ENCODE measurements at places on chromosomes 6 and 20.

DNA sequence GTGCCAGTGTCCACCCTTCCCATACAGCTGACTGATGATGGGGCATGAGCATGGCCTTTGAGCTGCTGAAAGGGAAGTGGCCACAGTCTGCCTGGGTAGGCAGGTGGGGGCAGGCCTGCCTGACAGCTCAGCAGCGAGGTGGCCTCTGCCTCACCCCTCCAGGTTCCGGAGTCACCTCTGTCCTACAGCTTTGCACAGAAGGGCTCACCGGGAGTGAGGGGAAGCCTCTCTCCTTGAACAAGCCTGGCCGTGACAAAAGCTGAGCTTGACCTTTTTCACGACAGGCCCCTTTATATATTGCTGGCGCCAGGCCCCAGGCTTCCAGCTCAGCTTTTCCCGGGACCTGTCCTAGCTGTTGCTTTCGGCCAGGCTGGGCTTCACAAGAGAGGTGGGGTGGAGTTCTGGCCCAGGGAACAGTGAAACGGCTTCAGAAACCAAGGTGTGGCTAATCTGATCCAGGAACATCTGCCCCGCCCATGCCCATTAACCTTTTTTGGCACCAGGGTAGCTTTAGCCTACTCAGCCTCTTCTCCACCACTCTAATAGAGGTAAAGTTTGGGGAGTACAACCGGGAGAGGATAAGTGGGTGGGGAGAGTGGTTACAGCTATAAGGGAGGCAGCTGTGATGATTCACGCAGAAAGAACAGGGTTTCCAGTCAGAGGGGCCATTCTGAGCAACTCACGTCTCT, 42.9 kb downstream of the C6orf132 start:
- no peak for DNase-seq

GRCh38 chr20:11452326-11452725, 465.4 kb upstream of the BTBD3 start:
- DNase-seq, result no peak

- DNase-seq, result no peak
Measured at GRCh38 chr6:46393161-46393939, 97.9 kb downstream of the RCAN2 start.

- no peak for DNase-seq
Measured at GRCh38 chr20:52076164-52076563, 115.4 kb downstream of the ZFP64 start.

GRCh38 chr20:14093652-14094051, 98.3 kb downstream of the MACROD2 start:
- DNase-seq, result no peak

DNA sequence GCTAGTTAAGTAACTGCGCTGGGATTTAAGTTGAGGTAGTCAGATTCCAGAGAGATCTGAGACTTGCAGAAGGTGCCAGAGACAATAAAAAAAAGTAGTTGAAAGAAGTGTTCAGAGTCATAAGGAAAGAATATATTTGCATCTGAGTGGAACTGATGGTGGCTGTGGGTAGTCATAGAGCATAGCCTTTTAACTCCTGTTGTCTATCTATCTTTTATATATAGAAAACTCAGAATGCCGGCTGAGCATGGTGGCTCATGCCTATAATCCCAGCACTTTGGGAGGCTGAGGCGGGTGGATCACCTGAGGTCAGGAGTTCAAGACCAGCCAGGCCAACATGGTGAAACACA, 62.0 kb downstream of the CARMIL1 start:
- DNase-seq, result no peak

GRCh38 chr6:36838896-36839748, at the start of gene CPNE5:
Gene CPNE5, minus strand, starts transcription at chr6:36839444. Its CDS starts 67 bp downstream, at chr6:36839377.
- peak; percentile 75 for DNase-seq

- DNase-seq, result no peak
Measured at GRCh38 chr6:44189257-44189656, 27.5 kb upstream of the MYMX start.

DNA sequence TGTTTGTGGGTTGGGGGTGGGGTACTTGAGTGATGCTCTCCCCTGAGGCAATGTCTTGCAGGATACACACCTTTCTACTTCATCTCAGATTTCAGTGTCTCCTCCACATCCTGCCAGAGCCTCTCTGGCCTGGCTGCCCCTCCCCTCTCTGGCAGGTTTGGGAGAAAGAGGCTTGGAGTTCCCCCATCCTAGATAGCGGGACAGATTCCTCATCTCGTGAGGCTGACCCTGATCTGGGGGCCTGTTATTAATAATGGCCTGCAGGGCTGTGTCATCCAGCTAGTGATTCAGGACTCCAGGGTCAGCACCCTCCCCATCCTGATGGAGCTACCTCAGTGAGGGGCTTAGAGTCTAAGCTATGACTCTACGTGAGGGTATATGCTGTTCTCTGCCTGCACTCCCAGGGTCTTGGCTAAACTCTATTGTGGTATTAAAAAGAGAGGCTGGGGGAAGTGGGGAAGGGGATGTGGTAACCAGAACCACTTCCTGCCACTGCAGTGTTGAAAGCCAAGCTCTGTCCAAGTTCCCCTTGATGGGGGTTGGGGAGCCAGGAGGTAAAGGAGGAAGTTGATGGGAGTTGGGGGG, 3.7 kb upstream of the MMP9 start:
- peak; percentile 74 for DNase-seq

GRCh38 chr6:99080191-99080590, 132.4 kb upstream of the FBXL4 start:
- no peak for DNase-seq

All from endodermal cell (in vitro differentiated cells).